ENCODE measurements at places on chromosomes 3 and 15. TPM values are rescaled to one million over a fixed set of nuclear protein-coding genes. Genes with fewer than 3 reads are reported as not detected.

The IMPG2 gene
- 0.17 TPM for total RNA-seq

The SPG11 gene
- total RNA-seq = 37.2 TPM

The GHSR gene
- total RNA-seq = not detected

The CP gene
- not detected for total RNA-seq

The NMNAT3 gene
- 4.8 TPM for total RNA-seq

The HDGFL3 gene
- total RNA-seq = 38.4 TPM

The ALS2CL gene
- total RNA-seq = 30.1 TPM

The HTR3E gene
- not detected for total RNA-seq

The FOXB1 gene
- total RNA-seq = not detected

The CEP63 gene
- 38.1 TPM for total RNA-seq

DNA sequence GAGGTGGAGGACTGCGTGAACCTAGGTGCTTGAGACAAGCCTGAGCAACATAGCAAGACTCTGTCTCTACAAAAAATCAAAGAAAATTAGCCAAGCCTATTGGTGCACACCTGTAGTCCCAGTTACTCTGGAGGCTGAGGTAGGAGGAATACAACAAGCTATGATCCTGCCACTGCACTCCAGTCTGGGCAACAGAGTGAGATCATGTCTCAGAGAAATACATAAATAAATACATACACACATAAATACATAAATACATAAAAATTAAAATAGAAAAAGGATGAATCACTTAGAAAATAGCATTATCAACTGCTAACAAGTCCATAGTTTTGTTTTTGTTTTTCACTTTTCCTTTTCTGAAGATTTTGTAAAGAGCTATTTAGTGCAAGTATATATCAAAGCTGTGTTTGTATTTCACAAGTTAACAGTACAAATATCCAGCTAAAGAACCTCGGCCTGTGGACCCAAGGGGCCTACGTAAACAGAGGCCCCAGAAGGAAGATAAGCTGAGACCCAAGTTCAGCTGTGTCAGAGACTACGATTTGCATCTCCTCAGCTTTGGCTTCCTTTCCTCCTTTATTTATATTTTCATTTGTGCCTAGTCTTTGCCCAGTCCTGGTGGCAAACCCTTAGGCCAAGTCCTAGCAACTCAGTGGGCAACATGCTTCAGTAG is 67.1 kb upstream of the ROBO2 start:
- DNase-seq = no peak

DNA sequence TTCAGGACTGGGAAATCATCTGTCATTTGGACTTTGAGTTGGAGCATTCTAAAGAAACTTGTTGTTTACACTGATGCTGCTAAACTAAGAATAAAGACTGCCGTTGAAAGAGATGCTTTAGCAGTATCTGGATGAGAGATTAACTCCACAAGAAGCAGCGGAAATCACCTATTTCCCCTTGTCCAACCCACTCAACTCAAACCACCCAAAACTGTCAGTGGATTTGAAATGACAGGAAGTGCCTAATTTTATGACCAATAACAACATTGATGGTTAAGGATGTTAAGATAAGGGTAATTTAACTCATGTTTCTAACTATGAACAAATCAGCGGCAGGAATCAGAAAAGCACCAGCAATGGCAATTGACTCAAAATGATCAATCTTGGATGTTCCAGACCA is 110.8 kb upstream of the NR2F2 start:
- DNase-seq = no peak

- no peak for DNase-seq
These were observed 26.4 kb downstream of the TIGIT start for GRCh38 chr3:114320246-114320645.

DNA sequence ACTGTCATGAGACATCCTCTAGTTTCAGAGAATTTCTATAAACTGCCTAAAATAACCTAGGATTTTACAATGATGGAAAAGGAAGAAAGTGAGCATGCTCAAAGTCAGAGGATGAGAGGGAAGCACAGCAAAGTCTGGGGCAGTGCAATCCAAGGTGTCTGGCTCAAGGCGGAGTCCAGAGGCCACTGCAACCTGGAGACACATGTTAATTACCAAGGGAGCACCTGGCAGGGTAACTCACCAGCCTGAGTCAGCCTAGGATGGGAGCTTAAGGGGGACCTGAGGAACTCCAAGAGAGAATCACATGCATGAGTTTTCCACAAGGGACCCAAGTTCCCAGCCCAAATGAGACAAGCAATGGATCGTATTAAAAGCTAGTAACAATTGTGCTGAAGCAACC is 49.8 kb downstream of the PLD1 start:
- no peak for DNase-seq

GRCh38 chr3:16243706-16244490 is 20.8 kb downstream of the DPH3 start:
- DNase-seq = peak; percentile 79

GRCh38 chr15:51403072-51403878 is 61.8 kb downstream of the GLDN start:
- DNase-seq = peak; percentile 76

DNA sequence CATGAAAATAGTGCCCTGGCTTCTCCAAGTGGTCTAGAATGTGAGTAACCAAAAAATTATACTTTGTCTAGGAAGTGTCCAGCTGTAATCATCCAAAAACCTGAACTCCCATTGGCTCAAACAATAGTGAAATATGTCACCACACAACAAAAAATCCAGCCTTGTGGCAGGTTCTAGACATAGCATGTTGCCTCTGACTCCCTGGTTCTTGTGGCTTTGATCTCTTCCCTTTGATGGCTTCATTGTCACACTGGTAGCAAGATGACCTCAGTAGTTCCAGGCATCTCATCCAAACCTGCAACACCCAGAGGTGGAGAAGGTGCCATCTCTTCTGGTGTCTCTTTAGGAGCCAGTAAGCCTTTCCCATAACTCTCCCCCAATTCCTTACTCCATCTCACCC is 74.7 kb downstream of the CMSS1 start:
- DNase-seq = no peak

DNA sequence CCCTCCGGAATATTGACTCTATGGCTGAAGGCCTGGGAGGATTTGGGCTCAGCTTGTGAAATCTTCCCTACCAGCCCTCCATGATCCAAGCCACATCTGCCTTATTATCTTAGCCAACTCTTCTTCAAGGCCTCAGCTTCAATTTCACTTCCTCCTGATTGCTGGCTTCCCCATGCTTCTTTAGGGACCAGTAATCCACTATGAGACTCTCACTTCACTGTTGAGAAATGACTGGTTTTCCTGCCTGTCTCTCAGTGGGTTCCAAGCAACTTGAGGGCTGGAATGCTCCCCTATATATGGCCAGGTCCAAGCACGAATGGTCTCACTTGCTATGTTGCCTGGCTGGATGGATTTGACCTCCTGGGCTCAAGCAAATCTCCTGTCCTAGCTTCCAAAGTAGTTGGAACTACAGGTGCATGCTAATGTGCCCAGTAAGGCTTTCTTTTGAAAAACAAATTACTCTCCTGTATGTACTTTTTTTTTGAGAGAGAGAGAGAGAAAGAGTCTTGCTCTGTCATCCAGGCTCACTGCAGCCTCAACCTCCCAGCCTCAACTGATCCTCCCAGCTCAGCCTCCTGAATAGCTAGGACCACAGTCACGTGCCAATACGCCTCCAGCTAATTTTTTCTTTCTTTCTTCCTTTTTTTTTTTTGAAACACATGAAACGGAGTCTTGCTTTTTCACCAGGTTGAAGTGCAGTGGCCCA is 7.9 kb upstream of the PIK3CB start:
- no peak for DNase-seq

- no peak for DNase-seq
These were observed 33.6 kb upstream of the SEC13 start for GRCh38 chr3:10354361-10355015.

DNA sequence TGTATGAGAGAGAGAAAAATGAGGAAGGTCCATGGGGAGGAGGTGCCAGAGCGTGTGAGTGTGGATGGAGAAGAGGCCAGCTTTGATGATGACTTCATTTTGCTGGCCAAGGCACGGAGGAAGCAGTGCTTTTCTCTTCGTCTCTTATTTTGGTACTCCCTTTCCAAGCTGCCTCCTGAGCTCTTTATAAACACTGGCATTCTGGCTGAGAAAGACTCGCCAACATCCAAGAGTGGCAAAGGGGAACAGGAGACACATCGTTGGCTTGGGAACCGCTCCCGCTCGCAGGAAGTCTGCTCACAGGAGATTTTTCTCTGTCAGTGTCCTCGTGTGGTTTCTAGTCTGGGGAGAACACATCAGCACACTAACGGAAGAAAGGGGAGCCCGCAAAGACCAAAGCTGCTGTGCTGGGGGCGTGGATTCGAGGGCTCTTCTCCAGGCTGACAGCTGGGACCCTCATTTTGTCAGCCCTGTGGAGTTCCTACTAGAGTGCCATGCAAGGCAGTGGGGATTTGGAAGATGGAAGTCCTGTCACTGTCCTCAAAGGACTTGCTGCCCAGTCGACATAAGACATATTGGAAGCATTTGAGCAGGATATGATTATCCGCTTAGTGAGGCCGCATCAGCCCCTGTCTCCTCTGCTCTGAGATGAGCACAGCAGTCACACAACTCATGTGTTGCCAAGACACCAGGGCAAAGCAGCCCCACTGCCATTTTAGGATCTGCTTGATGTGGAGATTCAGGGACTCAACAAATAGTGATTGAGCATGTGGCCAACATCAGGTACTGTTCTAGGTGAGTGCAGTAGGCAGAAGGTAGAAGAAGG is 8.0 kb upstream of the SEMA4B start:
- DNase-seq = no peak

DNA sequence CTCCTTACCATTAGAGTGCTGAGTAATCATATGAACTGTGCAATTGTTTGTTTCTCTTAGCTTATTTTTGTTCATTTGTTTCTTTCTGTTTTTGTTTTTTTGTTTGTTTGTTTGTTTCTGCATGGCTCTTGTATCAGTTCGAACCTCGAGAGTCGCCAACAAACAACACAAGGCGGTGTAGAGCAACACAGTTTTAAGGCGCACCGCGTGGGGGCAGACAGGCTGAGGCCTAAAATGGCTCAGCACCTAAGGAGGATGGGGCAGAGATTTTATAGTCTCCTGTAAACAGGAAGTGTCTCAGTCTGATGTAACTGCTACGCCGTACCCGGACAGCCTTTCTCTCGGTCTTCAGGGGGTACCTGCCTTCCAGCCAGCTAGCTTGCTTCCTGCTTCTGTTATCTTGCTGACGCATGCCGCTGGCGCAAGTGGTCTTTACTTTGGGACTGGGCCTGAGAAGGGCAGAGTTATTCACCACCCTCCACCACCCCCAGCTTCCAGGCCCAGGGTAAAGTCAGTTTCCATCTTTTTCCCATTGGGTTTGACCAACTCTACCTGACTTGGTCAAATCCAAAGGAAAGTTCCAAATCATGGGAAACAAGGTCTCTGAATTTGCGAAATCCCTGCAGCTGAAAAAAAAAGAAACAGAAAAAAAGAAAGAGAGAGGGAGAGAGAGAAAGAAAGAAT is 25.8 kb upstream of the MFGE8 start:
- no peak for DNase-seq

DNA sequence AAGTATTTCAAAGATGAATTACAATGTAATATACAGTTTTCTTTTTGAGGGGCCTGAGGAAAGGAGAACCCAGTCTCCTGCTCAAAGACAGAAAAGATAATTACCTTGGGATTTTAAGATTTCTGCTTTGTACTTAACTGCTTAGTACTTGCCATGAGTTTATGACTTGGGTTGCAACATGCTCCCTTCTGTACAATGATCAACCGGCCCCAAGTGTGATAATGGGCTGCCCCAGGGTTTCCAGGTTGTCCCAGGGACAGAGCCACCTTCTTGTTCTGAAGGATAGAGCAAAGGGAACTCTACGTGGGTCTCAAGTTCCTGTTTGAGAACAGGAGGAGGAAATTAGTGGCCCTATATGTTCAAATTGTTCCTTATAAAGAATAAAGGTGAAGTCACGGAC is 104.8 kb downstream of the ABHD5 start:
- DNase-seq = no peak

GRCh38 chr3:147411815-147412241 is 2.7 kb downstream of the ZIC1 start:
- no peak for DNase-seq

DNA sequence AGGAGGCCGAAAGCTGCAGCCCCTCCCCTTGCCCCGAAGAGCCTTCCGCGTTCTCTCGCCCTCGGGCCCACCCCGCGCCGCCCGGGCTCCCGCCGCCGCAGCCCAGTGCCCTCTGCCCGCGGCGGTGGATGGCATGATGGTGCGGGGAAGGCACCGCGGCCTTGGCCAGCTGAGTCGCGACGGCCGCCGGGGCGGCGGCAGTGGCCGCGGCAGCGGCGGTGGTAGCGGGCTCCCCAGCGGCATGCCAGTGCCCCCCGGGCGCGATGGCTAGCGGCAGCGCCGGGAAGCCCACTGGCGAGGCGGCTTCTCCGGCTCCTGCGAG is 1.2 kb downstream of the TLNRD1 start:
- no peak for DNase-seq

GRCh38 chr3:29695643-29696198 is 414.9 kb downstream of the RBMS3 start:
- peak; percentile 38 for DNase-seq

GRCh38 chr15:34693053-34693744 is 61.6 kb downstream of the GJD2 start:
- peak; percentile 18 for DNase-seq

DNA sequence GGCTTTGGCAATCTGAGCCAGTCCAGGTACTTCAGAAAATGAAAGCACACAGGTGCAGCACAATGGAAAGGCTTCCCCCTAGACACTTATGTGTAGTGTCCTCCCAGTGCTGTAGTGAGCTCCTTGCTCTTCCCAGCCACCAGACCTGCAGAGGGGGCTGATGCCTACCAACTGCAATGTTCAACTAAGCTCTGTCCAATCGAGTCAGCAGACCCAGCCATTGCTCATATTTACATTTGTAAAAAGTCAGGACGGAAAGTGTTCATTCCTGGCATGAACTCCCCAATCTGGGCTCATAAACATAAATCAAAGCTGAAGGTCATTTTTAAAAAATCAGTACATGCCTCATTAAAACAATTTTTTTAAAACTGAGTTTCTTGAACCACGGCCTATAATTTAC is 73.0 kb downstream of the FOXP1 start:
- no peak for DNase-seq

- DNase-seq = no peak
These were observed 99.2 kb upstream of the TMC3 start for GRCh38 chr15:81473177-81473576.

DNA sequence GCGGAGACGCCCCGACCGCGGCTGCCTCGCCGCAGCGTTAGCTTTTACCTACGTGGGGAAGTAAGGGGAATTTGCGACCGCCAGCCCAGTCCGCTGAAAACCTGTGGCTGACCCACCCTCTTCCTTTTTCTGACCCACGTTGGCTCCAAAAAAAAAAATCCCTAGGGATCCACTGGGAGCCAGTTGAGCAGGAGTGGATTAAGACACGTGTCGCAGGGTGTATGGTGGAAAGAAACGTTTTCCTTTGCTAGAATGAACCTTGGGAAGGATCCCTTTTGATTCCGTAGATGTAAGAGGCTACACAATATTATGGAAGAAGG is 575 bp upstream of the PCYT1A start:
- DNase-seq = no peak

- peak; percentile 10 for DNase-seq
These were observed 1.3 kb downstream of the DENND4A start for GRCh38 chr15:65790694-65791334.

DNA sequence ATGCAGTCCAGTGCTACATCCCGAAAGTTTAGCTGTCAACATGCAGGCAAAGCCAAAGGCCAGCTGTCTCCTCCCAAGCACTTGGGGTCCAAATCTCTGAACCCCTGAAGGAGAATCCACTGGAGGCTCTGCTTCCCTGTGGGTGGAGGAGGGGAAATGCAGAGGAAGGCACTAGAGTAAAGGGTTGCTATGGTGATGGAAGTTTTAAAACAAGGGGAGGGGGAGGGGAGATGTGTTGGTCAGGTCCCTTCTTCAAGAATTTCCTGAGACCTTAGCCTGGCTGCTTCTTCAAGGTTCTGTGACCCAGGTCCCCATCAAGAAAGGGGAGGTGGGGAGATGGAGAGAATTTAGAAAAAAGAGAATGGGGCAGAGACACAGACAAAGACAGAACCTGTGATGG is 2.3 kb downstream of the CAMKV start:
- no peak for DNase-seq

All from PC-3 (cell line).